ENCODE measurements at places on chromosomes 11 and 22. TPM values are rescaled to one million over a fixed set of nuclear protein-coding genes. Genes with fewer than 3 reads are reported as not detected.

The PLAAT2 gene
- 0.44 TPM for total RNA-seq

The KRTAP5-11 gene
- not detected for total RNA-seq

The MS4A6E gene
- total RNA-seq, result not detected

- H3K27me3 ChIP-seq, result no peaks in the 10 kb centered on the region
- peaks cover 13% of the 10 kb centered on the region for H3K4me1 ChIP-seq
- no peaks in the 10 kb centered on the region for H3K36me3 ChIP-seq
Measured at GRCh38 chr11:2775626-2776350, 76.0 kb upstream of the KCNQ1OT1 start.

The ESAM gene
- total RNA-seq, result 0.75 TPM

DNA sequence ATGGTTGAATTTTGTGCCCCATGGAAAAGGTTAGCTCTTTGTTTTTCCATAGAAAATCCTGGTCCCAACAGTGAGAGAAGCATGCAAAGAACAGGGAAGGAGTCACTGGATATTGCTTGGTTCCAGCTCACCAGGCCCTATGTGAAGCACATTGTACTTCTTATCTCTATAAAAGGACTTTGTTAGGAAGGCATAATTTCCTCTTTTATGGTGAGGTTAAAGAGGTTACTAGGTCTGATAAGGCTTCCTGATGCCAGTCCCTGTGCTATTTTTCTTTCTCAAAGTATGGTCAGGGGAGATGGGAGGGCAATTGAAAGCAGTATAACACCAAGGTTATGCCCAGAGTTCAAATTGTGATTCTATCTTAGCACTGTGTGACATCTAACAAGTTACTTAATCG is 162.6 kb downstream of the KIF18A start:
- no peak overlapping the region for H3K27ac ChIP-seq
- no peak overlapping the region for H3K4me3 ChIP-seq
- no peaks in the 10 kb centered on the region for H3K27me3 ChIP-seq
- H3K4me1 ChIP-seq, result no peaks in the 10 kb centered on the region

DNA sequence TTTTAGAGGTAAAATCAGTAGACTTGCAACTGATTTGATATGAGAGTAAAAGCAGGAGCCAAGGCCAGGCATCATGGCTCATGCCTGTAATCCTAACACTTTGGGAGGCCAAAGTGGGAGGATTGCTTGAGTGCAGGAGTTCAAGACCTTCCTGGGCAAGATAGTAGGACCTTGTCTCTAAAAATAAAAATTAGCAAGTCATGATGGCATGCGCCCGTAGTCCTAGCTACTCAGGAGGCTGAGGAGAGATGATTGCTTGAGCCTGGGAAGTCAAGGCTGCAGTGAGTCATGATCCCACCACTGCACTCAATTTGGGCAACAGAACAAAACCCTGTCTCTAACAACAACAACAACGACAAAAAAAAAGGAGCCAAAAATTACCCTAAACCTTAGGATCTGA is 13.5 kb downstream of the SGSM3 start:
- H3K27me3 ChIP-seq, result no peaks in the 10 kb centered on the region
- no peak for DNase-seq
- H3K27ac ChIP-seq, result no peak overlapping the region
- H3K36me3 ChIP-seq, result no peaks in the 10 kb centered on the region

GRCh38 chr11:48341466-48341865 is 16.7 kb downstream of the OR4C3 start:
- H3K4me3 ChIP-seq, result no peak overlapping the region

GRCh38 chr11:110452720-110453119 is 23.0 kb downstream of the FDX1 start:
- H3K36me3 ChIP-seq, result peaks cover 8% of the 10 kb centered on the region
- no peak overlapping the region for H3K4me3 ChIP-seq
- H3K27ac ChIP-seq, result no peak overlapping the region
- no peaks in the 10 kb centered on the region for H3K27me3 ChIP-seq
- H3K4me1 ChIP-seq, result peaks cover 34% of the 10 kb centered on the region
- no peak for DNase-seq

- H3K36me3 ChIP-seq, result no peaks in the 10 kb centered on the region
- H3K4me3 ChIP-seq, result no peak overlapping the region
- peaks cover 20% of the 10 kb centered on the region for H3K4me1 ChIP-seq
- no peak for DNase-seq
Measured at GRCh38 chr11:126080161-126080941, 17.7 kb upstream of the CDON start.

DNA sequence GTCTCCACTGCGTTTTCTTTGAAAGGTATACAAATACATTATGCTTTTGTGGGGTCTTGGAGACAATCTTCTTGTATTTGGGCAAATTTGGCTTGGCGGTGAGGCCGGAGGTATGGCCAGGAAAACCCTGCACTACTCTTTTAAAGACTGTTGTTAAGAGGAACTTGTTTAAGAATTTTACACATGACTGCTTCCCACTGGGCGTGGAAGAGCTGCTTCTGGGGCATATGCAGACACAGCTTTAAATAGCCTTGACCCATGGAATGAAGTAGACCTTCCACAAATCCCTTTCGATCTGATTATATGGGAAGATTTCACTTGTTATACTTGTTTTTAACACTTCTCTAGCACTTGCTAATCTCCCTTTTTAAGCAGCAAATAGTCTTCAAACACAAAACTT is 453.6 kb downstream of the MN1 start:
- peaks cover 10% of the 10 kb centered on the region for H3K27me3 ChIP-seq
- no peaks in the 10 kb centered on the region for H3K36me3 ChIP-seq
- no peaks in the 10 kb centered on the region for H3K4me1 ChIP-seq

DNA sequence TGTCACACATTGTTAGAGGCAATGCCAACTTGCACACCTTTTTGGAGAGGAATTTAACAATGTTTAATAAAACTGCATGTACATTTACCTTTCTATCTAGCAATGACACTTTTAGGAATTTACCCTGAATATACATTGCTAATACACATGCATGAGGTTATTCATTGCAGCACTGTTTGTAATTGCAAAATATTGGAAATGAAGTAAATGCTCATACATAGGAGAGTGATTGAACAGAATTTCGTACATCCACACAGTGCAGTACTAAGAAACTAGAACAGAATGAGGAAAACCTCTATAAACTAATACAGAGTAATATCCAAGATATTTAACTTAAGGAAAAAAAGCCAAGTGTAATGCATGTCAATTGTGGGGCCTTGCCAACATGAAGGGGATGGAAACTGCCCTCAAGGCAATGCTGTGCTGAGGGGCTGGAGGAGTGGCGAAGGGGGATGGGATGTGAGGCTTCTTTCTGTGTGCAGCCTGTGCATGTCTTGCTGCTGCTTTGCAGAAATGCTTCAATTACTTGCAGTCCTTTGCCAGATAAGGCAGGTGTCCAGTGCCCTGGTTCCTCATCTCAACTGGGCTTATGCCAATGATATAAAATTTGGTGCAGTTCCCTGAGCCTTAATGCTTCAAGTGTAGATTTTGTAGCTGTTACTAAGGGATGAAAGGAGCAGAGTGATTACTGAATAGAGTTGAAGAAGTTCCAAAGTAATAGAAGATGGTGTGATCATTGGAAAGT is 96.1 kb downstream of the GRIA4 start:
- no peak overlapping the region for H3K27ac ChIP-seq
- H3K36me3 ChIP-seq, result no peaks in the 10 kb centered on the region
- no peak for DNase-seq
- H3K4me3 ChIP-seq, result no peak overlapping the region

The SLCO2B1 gene
- not detected for total RNA-seq

- no peaks in the 10 kb centered on the region for H3K36me3 ChIP-seq
- no peak overlapping the region for H3K27ac ChIP-seq
- no peak for DNase-seq
- no peak overlapping the region for H3K4me3 ChIP-seq
Measured at GRCh38 chr11:60931917-60932316, 7.7 kb downstream of the TMEM132A start.

DNA sequence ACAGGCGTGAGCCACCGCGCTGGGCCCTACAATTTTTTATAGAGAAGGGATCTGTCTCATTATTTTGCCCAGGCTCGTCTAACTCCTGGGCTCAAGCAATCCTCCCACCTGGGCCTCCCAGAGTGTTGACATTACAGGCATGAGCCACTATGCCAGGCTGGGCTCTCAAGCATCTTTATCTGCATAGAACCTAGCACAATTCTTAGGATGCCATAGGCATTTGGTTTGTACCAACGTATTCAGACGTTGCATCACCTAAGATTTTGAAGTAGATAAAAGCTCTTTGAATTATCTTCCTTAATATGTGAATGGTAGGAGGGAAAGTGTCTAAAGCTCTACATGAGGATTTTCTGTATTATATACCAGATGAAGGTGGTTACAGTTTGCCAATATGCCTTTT is 30.5 kb downstream of the RTN3 start:
- H3K4me3 ChIP-seq, result no peak overlapping the region
- peaks cover 1% of the 10 kb centered on the region for H3K36me3 ChIP-seq
- no peaks in the 10 kb centered on the region for H3K4me1 ChIP-seq

Data from activated CD4-positive, alpha-beta memory T cell treated with anti-CD3 and anti-CD28 coated beads for 36 hours (primary cell).